ENCODE measurements at places on chromosomes 7 and 10.
A peak's percentile ranks its signal among the peaks of the same experiment; 100 is the strongest.

GRCh38 chr7:426510-426909 is 93.1 kb downstream of the PDGFA start:
- DNase-seq: no peak

- DNase-seq: peak; percentile 22
These were observed 60.7 kb downstream of the CD36 start for GRCh38 chr7:80699045-80699638.

- DNase-seq: no peak
These were observed 11.8 kb downstream of the EPHA1 start for GRCh38 chr7:143396625-143397556.

DNA sequence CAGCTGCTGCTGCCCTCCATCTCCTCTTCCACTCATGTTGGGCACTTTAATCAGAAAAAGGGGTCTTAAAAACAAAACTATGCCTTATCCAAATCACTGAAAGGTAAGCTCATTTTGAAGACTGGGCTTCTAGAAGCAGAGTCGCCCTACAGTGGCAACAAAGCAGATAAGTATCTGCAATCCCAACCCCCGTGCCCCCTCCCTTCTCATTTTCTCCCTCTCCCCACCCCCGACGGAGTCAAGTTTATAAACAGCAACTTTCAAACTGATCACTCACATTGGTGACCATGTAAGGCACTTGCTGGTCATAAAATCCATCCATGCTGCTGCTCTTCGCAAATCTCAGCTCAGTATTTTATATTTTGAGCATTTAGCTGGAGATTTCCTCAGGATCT is 738 bp downstream of the ETV1 start:
- DNase-seq: no peak

- peak; percentile 47 for DNase-seq
These were observed 57.8 kb downstream of the HHEX start for GRCh38 chr10:92747600-92747999.

DNA sequence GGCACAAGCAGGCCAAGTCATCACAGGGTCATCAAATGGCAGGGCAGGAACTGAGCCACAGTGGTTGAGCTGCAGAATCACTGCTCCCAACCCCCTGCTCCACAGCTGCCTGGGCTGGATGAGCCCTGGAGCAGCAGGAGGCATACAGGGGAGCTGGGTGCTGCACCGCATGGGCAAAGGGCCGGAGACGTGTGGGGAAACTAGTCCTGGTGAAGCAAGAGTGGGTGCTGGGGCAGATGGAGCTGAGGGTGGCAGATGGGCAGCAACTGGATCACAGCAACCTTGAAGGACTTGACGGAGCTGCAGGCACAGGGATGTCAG is 16.0 kb upstream of the VOPP1 start:
- DNase-seq: no peak
